T-cell (primary cell): ENCODE measurements at places on chromosomes 7 and 10. TPM values are rescaled to one million over a fixed set of nuclear protein-coding genes. Genes with fewer than 3 reads are reported as not detected.

GRCh38 chr10:94174838-94175237 lies 181.1 kb downstream of the PLCE1 start:
- DNase-seq = no peak

OGDHL gene
- total RNA-seq = not detected

DNA sequence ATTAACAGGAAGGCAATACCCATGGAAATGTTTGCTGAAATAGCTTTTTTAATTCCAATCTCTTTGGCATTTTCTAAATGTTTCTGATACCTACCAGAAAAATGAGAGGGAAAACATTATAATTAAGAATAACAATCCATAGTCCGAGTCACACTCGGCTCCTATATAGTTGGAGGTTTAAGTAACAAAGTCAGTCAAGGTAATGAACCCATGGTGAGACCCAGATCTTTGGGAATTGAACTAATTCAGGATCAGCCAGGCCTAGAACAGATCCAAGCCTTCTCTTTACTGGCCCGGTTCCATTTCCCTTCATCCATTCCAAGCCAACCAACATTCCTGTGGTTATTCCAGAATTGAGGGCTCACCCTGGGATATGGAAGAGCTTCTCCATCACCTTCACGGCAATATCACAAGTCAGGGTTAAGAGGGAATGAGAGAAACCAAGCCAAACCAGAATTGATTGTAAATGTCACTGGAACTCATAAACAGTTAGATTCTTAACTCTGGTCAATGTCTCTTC lies 28.3 kb downstream of the ABCB4 start:
- DNase-seq = no peak

- no peak for DNase-seq
Observed at GRCh38 chr7:106260136-106260561, 24.6 kb downstream of the NAMPT start.

TMUB1 gene
- 56.5 TPM for total RNA-seq

DNA sequence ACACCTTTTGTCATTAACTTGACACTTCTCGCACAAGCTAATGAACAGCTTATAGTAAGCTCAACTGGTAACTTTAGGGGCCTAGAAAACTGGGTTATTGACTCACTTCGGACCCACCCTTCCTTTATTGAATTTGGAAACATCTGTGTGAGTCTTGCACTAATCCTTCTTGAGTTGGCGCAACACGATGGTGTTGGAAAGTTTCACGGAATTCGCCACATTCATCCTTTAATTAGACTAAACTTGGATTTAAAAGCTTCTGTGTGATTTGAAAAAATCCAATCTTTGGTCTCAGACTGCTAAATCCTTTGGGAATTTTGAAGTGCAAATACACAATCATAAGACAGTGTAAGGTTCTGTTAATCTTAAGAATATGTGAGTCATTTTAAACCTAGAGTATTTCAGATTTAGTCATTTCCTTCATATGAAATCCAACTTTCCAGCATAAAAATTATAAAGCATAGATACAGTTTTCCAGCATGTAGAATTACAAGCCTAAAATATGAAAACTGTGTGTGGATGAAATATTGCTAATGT lies 15.1 kb downstream of the FZD8 start:
- DNase-seq = no peak

DNA sequence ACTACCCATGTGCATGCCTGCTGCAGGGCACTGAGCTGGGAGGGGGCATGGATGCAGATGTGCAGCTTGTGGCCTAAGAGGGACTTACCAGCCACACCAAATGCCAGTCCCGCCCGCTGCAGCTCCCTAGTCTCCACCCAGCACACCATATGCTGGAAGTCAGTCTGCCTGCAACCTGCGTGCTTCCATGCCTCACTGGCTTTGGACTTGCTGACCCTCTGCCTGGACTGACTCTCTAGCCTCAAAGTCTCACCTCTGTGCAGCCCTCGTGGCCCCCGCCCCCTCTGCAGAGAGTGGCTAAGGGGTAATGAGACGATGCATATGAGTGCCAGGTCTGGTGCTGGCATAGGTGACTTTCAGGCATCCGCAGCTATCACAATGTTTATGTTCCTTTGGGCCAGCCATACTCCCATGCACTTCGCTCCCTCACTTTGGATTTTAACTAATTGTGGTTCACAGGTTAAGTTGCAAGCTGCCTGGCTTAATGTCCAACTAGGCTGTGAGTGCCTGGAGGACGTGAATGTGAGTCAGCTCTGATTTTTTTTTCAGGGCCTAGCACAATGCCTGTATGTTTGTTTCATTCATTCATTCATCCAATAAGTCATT lies 21.7 kb downstream of the TRIM8 start:
- DNase-seq = no peak

CUL2 gene
- total RNA-seq = 29.5 TPM

- no peak for DNase-seq
Observed at GRCh38 chr7:122518488-122518887, 180.4 kb downstream of the RNF133 start.

- DNase-seq = no peak
Observed at GRCh38 chr10:79384773-79385391, 37.6 kb downstream of the PPIF start.

DNA sequence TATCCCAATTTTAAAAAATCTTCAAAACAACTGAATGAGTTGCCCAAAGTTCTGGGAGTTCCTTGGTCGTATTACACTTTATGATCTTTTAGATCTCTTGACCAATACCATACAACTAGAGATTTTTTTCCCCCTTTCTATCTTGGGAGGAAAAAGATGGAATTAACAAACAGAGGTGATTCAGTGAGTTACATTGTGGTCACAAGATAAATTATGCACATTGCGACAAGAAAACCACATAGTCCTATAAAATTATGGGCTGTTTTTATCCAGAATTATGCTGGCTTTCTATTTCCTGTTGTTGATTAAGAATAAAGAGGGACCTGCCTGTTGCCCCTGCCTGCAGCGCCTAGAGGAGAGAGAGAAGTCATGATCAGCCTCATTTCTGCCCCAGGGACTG lies 8.2 kb upstream of the SGPL1 start:
- DNase-seq = no peak

- DNase-seq = no peak
Observed at GRCh38 chr7:155163696-155164095, 93.6 kb downstream of the HTR5A start.

SRRM3 gene
- total RNA-seq = not detected

TUBB8 gene
- not detected for total RNA-seq

DNA sequence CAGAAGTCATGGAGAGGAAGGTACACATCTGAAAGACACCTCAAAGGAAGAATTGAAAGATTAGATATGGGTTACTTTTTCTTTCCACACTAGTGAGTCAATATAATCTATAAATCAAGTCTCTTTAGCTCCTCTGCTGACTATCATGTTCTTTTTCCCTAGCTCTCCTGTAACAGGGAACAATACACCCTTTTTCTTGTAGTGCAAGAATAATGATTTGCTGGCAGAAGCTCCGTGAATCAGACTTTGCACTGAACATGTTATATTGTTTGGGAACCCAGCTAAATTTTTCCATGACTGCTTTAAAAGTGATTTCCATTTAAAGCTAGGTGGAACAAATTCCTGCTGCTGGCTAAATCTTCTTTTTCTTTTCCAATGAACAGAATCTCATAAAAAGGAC lies 756.6 kb upstream of the C7orf33 start:
- DNase-seq = no peak

GRCh38 chr7:19772841-19773760 lies at the start of gene TMEM196:
TMEM196 (minus strand) TSS chr7:19773617; CDS start chr7:19772696, 921 bp downstream.
- no peak for DNase-seq

ADRA2A gene
- 0.09 TPM for total RNA-seq

GRCh38 chr7:18566829-18567228 lies 71.3 kb downstream of the HDAC9 start:
- DNase-seq = no peak

ADAM22 gene
- 4.3 TPM for total RNA-seq

PRPS1L1 gene
- not detected for total RNA-seq

ANKRD1 gene
- not detected for total RNA-seq

GRCh38 chr10:103193820-103194529 lies 903 bp upstream of the NT5C2 start:
- DNase-seq = no peak

SPDYE6 gene
- total RNA-seq = not detected

MMRN2 gene
- 0.09 TPM for total RNA-seq

DNA sequence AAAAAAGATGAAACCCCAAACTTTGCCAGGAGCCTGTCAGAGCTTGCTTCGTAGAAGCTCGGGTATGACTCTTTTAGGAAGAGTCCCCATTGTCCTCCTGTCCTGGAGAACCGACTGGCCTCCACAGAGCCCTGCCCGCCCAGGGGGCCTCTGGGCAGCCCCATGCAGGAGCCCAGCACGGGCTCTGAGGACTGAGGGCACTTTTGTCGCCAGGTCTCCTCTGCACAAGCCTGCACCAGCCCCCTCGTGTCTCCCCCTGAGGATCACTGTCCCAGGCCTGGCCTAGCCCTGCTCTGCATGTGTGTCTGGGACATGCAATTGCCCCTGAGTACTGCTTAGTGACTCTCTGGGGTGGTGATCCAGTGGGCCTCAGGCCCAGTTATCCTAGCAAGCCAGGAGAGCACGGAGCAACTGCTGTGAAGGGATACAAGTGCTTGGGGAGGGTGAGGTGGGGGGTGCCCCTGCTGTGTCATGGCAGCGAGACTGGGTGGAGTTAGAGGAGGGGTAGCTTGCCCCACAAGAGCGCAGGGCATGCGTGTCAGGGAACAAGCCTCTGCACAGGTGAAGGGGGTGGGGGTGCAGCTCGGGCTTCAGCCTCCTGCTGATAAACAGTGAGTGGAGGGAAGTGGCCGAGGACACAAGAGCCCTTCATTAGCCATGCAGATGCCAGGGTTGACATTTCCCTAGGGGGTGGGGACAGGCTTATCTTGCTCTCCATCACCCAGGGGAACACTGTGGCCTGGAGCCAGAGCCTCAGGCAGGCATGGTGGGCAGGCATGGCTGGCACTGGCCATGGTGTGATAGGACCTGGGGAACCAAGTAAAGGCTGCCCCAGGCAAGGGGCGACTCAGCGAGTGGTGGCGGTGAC lies 143.4 kb downstream of the C10orf105 start:
- DNase-seq = no peak

GRCh38 chr10:9811601-9812000 lies 1206.1 kb upstream of the CELF2 start:
- DNase-seq = no peak

GRCh38 chr10:22174442-22174841 lies 43.4 kb downstream of the EBLN1 start:
- no peak for DNase-seq

GRCh38 chr10:69124563-69125268 lies 738 bp downstream of the VPS26A start:
- peak; percentile 38 for DNase-seq

DNA sequence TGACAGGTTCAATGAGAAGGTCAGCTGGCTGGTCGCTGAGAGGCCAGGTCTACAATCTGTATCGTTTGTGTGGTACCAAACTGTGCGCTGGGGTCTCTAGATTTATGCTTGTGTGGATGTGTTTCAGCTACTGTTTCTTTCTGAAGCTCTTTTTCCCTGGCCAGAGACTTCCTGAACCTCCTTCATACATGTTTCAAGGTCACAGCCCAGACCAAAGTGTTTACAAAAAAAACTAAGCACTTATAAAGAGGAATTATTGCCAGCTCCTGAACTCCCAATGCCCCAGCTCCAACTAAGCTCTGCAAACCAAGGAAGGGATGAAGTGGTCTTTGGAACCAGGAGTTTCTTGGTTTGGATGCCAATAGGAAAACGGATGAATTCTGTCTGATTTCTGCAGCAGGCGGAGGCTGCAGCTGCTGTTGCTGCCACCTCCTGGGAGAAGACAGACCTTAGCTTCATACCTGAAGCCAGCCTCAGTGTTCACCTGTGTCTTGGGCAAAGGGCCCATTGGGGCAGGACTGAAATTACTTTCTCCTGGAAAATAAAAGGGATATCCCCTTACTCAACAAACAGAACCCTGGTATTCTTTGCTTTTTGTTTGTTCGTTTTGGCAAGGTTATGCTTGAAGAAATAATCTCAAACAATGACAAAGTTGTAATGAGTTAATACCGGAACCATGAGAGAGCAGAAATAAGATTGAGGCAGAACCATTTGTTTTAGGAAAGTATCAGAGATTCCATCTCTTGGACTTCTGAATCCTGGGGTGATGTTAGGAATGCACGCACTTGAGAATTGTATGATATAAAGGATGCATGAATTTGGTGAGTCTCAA lies 24.6 kb upstream of the MKLN1 start:
- peak; percentile 19 for DNase-seq

DNA sequence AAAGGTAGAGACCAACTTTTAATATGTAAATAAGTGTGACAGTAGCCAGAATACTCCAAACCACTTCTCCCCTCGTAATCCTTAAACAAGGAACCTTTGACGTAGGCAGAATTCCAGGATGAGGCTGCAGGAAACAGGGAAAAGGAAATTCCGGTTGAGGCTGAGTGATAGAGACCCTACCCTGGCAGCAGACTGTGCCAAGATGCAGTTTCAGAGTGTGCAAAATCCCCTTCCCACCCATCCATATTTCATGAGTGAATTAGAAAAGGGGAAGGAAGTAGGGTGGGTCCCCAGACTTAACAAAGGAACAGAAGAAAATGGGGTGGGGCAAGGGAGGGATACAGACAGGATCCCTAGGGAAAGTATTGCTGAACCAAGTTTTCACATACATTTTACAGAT lies 143.0 kb downstream of the RAPGEF5 start:
- DNase-seq = no peak
